Omental fat pad (tissue), 4 donors: ENCODE measurements at places on chromosomes 2 and 18. TPM values are rescaled to one million over a fixed set of nuclear protein-coding genes. Genes with fewer than 3 reads are reported as not detected.

The TRIP12 gene
- 197 TPM for total RNA-seq

DNA sequence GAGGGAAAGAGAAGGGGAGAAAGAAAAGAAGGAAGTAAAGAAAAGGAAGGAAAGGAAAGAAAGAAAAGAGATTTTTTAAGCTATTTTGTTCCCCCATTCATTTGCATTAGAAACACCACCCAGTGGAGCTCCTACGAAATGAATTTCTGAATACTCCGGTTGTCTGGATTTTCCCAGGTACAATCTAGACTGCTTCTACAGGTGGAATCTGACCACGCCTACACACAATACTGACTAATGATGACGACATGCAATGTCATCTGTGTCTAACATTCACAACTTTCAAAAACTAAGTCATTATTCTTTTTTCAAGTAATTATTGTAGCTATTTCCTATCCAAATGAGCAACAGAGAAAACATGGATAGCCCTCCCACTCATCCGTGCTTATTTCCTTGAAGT lies 121.7 kb downstream of the ZNF516 start:
- DNase-seq = no peak

- no peak for DNase-seq
These were observed 207.0 kb upstream of the FANCL start for GRCh38 chr2:58448065-58448507.

GRCh38 chr18:24819141-24819890 lies 358.9 kb downstream of the HRH4 start:
- no peak for DNase-seq

GRCh38 chr18:28095041-28095440 lies 81.9 kb downstream of the CDH2 start:
- no peak for DNase-seq
